ENCODE measurements at places on chromosomes 7 and 10.

DNA sequence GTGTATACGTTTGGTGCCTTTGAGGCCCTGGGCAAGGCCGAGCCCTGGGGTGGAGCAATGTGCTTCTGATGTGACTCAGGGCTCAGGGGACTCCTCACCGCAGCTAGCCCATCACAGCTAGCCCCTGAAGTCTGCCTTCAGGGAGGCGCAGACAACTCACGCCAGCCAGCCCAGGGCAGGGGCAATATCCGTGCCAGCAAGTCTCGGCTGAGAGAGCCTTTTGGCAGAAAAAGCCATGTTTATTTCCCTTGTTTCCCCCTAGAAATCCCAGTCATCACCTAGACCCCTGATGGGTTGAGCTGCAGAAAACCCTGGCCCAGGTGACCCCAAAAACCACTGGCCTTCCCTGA lies 90.4 kb downstream of the CHST15 start:
- no peak for DNase-seq

- no peak for DNase-seq
Observed at GRCh38 chr10:123148414-123149161, 652 bp downstream of the HMX2 start.

DNA sequence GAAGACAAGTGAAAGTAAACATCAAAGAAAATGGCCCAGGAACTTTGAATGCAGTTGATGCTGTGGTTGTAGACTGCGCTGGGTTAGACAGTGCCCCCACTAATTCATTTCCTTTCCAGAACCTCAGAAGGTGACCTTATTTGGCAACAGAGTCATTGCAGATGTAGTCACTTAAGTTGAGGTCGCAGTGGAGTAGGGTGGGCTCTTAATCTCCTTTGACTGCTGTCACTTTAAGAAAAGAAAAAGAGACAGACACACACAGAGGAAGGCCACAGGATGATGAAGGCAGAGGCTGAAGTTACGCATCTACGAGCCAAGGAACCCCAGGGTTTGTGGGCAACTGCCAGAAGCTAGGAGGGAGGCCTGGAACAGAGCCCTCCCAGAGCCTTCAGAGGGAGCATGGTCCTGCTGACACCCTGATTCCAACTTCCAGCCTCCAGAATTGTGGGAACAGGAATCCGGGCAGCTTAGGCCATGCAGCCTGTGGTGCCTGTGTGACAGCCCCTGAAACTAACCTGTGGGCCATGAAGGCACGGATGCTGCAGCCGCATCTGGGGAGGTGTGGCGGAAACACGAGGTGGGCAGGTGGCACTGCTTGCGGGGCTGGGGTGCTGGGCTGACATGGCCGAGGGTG lies 107.6 kb downstream of the PRKAG2 start:
- no peak for DNase-seq

- DNase-seq = no peak
Observed at GRCh38 chr10:109696981-109697775, 226.1 kb downstream of the XPNPEP1 start.

DNA sequence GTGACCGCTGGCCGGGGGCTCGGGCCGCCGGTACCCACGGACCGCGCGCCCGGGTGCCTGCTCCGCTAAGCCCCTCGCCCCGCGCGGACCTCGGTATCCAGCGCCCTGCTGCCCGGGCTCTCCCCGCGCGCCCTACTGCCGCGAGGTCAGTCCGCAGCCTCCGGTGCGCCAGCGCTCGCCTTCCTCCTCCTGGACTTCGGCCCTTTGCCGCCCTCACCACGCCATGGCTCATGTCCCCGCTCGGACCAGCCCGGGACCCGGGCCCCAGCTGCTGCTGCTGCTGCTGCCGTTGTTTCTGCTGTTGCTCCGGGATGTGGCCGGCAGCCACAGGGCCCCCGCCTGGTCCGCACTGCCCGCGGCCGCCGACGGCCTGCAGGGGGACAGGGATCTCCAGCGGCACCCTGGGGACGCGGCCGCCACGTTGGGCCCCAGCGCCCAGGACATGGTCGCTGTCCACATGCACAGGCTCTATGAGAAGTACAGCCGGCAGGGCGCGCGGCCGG lies 483 bp downstream of the GDF10 start:
- no peak for DNase-seq

DNA sequence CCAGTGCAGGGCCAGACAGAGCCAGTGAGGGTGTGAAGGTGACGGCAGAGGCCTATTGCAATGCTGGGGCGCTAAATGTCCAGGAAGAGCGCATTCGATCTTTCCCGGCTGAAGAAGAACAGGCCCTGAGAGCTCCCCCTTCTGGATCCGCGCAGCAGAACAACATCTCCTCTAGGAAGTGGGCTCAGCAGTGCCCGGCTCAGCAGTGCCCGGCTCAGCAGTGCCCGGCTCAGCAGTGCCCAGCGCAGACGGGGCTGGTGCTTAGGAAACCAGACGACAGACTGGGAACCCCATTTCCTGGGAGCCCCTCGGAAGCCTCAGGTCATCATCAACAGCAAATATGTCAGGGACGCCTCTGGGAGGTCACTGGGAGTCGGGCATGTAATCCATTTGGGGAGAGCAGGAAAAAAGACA lies 4.7 kb upstream of the NOS3 start:
- DNase-seq = peak; percentile 74

DNA sequence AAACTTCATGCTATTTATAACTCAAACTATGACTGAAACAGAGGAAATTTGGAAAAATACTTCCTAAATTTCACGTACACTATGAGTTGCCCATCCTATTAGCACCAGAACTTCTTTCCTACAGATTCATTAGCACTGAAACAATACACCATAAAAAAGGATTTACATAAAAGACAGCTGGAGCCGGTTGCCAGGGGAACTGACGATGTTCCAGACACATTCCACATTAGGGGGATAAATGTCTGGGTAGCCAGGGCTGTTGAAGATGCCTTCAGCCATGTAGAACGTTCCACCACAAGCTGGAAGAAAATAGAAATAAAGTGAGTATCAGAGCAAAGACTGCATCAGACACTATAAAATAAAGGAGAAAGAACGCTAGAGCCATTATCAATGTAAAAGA lies 129.8 kb upstream of the RSU1 start:
- no peak for DNase-seq
